ENCODE measurements at places on chromosomes 1 and 21. TPM values are rescaled to one million over a fixed set of nuclear protein-coding genes. Genes with fewer than 3 reads are reported as not detected.

The TMEM269 gene
- total RNA-seq, result not detected

The TAGLN2 gene
- 360 TPM for total RNA-seq

The ADCY10 gene
- total RNA-seq, result not detected

The SAMSN1 gene
- not detected for total RNA-seq

The CLCA4 gene
- total RNA-seq, result not detected

The FAM72C gene
- total RNA-seq, result not detected

The CDK18 gene
- not detected for total RNA-seq

The OR2G6 gene
- not detected for total RNA-seq

The SRSF10 gene
- total RNA-seq, result 81.7 TPM

The AK5 gene
- 81.3 TPM for total RNA-seq

DNA sequence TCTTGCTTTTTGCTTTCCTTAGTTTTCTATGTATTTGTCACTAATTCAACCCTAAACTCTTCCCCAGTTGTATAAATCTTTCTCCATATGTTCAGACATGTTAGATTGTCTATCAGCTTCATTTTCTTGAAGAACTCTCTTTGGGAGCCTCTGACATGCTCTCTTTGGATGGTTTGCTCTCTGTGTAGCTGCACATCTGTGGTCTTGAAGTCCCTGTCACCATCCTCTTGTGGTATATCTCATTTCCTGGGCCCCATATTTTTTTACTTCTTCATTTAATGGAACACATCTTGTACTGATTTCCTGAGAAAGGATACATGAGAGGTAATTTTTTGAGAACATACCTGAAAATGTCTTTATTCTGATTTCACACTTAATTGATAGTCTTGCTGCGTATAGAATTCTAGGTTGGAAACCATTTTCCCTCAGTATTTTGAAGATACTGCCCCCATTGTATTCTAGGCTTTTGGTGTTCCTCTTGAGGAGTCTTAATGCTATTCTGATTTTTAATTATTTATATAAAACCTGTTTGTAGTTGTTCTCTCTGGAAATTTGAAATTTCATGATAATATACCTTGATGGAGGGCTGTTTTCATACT is 72.6 kb downstream of the ST3GAL3 start:
- H3K4me1 ChIP-seq, result peaks cover 27% of the 10 kb centered on the region
- no peak overlapping the region for H3K27ac ChIP-seq
- DNase-seq, result no peak
- no peaks in the 10 kb centered on the region for H3K27me3 ChIP-seq

GRCh38 chr1:69256036-69256435 is 311.7 kb upstream of the LRRC7 start:
- no peaks in the 10 kb centered on the region for H3K36me3 ChIP-seq
- H3K4me1 ChIP-seq, result no peaks in the 10 kb centered on the region
- DNase-seq, result no peak
- H3K4me3 ChIP-seq, result no peak overlapping the region
- no peaks in the 10 kb centered on the region for H3K27me3 ChIP-seq

GRCh38 chr1:244060686-244061085 is 9.6 kb downstream of the ZBTB18 start:
- H3K36me3 ChIP-seq, result no peaks in the 10 kb centered on the region
- no peaks in the 10 kb centered on the region for H3K27me3 ChIP-seq
- no peak overlapping the region for H3K4me3 ChIP-seq
- H3K4me1 ChIP-seq, result peaks cover 4% of the 10 kb centered on the region

DNA sequence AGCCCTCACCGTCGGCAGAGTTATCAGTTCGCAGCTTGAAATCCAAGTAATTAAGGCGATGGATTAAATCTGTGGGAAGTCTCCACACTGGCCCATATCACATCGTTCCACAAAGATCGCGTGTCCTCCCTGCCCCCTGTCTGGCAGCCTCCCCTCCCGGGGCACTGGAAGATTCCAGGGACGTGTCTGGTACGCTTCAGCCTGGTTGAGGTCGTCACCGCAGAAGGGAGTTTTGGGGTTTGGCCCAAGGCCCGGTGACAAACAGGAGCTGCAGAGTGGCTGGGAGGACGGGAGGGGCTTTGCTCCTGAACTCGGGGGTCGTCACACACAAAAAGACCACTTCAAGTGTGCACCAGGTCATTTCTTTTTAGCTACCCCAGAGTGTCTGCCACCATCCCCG is 51.1 kb downstream of the PRDM16 start:
- no peaks in the 10 kb centered on the region for H3K27me3 ChIP-seq
- H3K27ac ChIP-seq, result no peak overlapping the region
- no peak for DNase-seq

GRCh38 chr1:79283451-79283850 is 276.9 kb upstream of the ADGRL4 start:
- no peaks in the 10 kb centered on the region for H3K36me3 ChIP-seq
- H3K4me1 ChIP-seq, result no peaks in the 10 kb centered on the region
- H3K4me3 ChIP-seq, result no peak overlapping the region

DNA sequence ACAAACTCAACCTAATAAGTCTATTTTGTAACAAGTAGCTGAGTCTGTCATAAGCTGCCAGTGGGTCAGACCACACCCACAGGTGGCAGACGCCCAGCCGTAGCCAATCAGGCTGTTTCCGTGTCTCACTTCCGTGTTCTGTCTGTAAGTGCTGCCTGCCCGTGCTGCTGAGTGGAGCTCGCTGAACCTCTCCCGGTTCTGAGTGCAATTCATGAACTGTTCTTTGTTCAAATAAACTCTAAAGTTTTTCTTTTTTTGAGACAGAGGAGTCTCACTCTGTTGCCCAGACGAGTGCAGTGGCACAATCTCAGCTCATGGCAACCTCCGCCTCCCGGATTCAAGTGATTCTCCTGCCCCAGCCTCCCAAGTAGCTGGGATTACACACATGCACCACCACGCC is 25.1 kb downstream of the POFUT2 start:
- H3K36me3 ChIP-seq, result peaks cover 15% of the 10 kb centered on the region
- no peak for DNase-seq
- no peak overlapping the region for H3K4me3 ChIP-seq
- H3K27me3 ChIP-seq, result 0 out of 2 replicates have a peak, but pooled peaks cover 11% of the 10 kb centered on the region
- no peak overlapping the region for H3K27ac ChIP-seq

GRCh38 chr1:202615501-202616354 is 94.5 kb downstream of the SYT2 start:
- H3K27me3 ChIP-seq, result no peaks in the 10 kb centered on the region
- H3K4me1 ChIP-seq, result peaks cover 29% of the 10 kb centered on the region
- no peak overlapping the region for H3K27ac ChIP-seq
- H3K36me3 ChIP-seq, result no peaks in the 10 kb centered on the region
- DNase-seq, result peak; percentile 43

DNA sequence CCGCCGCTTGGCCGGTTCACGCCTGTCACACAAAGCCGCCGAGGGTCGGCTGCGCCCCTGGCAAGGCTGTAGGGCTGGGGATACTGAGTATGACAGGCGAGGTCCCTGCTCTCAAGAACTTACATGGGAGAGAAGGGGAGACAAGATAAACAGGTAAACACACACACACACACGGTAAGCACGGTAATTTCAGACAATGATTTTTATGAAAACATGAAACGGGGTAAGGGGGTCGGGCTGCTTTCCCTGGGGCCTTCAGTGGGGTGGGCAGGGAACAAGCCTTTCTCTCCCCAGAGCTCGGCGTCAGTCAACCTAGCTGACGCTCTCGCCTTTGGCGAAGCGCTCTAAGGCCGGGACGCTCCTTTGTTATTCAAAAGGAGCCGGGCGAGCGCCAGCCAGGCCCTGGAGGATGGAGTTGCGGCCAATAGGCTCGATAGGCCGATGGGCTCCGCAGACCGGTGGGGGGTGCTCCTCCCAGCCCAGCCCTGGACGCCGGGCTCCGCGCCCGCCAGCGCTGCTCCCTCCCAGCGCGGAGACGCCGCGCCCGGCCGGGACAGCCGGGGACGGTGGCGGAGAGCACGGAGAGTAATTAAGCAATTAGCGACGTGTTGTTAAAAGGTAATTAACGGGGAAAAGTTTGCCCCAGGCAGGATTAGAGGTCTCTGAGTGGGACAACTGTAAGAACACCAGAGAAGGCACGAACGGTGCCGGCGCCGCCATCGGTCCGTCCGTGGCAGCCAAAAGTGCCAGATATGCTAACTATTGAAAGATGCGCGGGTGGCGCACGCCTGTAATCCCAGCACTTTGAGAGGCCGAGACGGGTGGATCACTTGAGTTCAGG is 950 bp upstream of the INKA2 start:
- peak overlapping the region; percentile 65 for H3K27ac ChIP-seq
- H3K27me3 ChIP-seq, result no peaks in the 10 kb centered on the region
- DNase-seq, result peak; percentile 88
- H3K4me3 ChIP-seq, result peak overlapping the region; percentile 84
- no peaks in the 10 kb centered on the region for H3K36me3 ChIP-seq

GRCh38 chr1:15337656-15338402 is 71.9 kb upstream of the EFHD2 start:
- H3K27ac ChIP-seq, result peak overlapping the region; percentile 78
- peak overlapping the region; percentile 27 for H3K4me3 ChIP-seq
- H3K27me3 ChIP-seq, result no peaks in the 10 kb centered on the region
- peak; percentile 95 for DNase-seq
- H3K4me1 ChIP-seq, result peaks cover 20% of the 10 kb centered on the region

DNA sequence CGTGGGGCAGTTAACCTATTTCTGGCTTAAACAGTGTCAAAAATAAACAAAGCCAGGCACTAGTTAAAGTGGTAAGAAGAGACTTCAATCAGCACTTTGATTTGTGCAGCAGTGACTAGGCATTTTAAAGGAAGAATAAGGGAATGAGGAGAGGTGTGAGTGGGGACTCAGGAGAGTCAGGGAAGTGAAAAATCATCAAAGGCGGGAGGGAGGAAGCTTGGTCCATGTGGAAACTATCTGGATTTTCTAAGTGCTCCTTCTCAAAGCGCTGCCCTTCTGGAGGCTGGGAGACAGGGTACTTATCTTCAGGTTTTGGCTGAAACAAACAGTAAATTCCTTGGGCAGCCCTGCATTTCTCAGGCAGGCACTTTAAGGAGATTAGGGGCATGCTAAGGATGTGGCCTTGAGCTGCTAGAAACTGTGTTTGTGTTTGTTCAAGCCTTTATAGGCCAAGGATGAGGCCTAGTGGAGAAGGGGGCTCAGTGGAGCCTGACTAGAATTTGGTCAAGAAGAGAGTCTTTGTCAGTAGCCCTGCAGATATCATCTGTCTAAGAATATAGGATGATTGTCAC is 486.5 kb downstream of the SIPA1L2 start:
- peak overlapping the region; percentile 67 for H3K27ac ChIP-seq
- H3K36me3 ChIP-seq, result no peaks in the 10 kb centered on the region
- H3K4me1 ChIP-seq, result peaks cover 24% of the 10 kb centered on the region
- no peaks in the 10 kb centered on the region for H3K27me3 ChIP-seq
- DNase-seq, result peak; percentile 16

DNA sequence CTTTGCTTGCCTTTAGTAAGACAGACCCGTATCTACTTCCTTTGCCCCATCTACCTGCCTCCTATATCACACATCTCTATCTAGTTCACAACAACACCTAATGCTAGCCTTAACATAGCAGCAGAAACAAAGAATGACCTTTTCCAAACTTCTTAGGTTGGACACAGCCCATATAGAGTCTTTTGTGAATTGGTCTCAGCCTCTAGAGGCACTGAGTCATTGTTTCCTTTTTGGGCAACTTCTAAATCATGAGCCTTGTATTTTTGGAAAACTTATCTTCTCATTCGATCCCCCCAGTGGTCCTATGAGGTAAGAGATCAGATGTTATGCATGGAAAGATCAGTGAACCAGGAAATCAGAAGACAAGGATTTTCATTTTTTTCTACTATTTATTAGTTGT is 679.4 kb upstream of the USP24 start:
- peak; percentile 68 for DNase-seq
- no peak overlapping the region for H3K4me3 ChIP-seq
- no peaks in the 10 kb centered on the region for H3K27me3 ChIP-seq
- no peaks in the 10 kb centered on the region for H3K36me3 ChIP-seq
- H3K4me1 ChIP-seq, result peaks cover 7% of the 10 kb centered on the region

- H3K4me1 ChIP-seq, result no peaks in the 10 kb centered on the region
- H3K27ac ChIP-seq, result no peak overlapping the region
- H3K36me3 ChIP-seq, result no peaks in the 10 kb centered on the region
- peaks cover 5% of the 10 kb centered on the region for H3K27me3 ChIP-seq
- H3K4me3 ChIP-seq, result no peak overlapping the region
- DNase-seq, result peak; percentile 70
Measured at GRCh38 chr1:200951016-200951415, 56.3 kb downstream of the INAVA start.

GRCh38 chr1:195327361-195327760 is 1280.9 kb downstream of the KCNT2 start:
- H3K27me3 ChIP-seq, result no peaks in the 10 kb centered on the region
- no peak for DNase-seq
- no peaks in the 10 kb centered on the region for H3K36me3 ChIP-seq
- peaks cover 29% of the 10 kb centered on the region for H3K4me1 ChIP-seq
- no peak overlapping the region for H3K27ac ChIP-seq

- H3K27me3 ChIP-seq, result no peaks in the 10 kb centered on the region
- DNase-seq, result peak; percentile 58
- no peaks in the 10 kb centered on the region for H3K36me3 ChIP-seq
- peaks cover 10% of the 10 kb centered on the region for H3K4me1 ChIP-seq
- peak overlapping the region; percentile 51 for H3K27ac ChIP-seq
Measured at GRCh38 chr1:184535191-184535970, 148.6 kb downstream of the C1orf21 start.

GRCh38 chr1:50488356-50488755 is 65.1 kb upstream of the DMRTA2 start:
- no peaks in the 10 kb centered on the region for H3K4me1 ChIP-seq
- no peak overlapping the region for H3K4me3 ChIP-seq
- H3K27me3 ChIP-seq, result no peaks in the 10 kb centered on the region
- H3K27ac ChIP-seq, result no peak overlapping the region
- DNase-seq, result no peak

- H3K4me3 ChIP-seq, result no peak overlapping the region
- no peaks in the 10 kb centered on the region for H3K27me3 ChIP-seq
- no peaks in the 10 kb centered on the region for H3K4me1 ChIP-seq
Measured at GRCh38 chr21:46431448-46431847, 27.2 kb upstream of the DIP2A start.

GRCh38 chr1:46333300-46334029 is 7.1 kb upstream of the NSUN4 start:
- H3K27ac ChIP-seq, result no peak overlapping the region
- no peaks in the 10 kb centered on the region for H3K36me3 ChIP-seq
- DNase-seq, result peak; percentile 44
- H3K4me3 ChIP-seq, result no peak overlapping the region
- H3K27me3 ChIP-seq, result no peaks in the 10 kb centered on the region
- H3K4me1 ChIP-seq, result no peaks in the 10 kb centered on the region

DNA sequence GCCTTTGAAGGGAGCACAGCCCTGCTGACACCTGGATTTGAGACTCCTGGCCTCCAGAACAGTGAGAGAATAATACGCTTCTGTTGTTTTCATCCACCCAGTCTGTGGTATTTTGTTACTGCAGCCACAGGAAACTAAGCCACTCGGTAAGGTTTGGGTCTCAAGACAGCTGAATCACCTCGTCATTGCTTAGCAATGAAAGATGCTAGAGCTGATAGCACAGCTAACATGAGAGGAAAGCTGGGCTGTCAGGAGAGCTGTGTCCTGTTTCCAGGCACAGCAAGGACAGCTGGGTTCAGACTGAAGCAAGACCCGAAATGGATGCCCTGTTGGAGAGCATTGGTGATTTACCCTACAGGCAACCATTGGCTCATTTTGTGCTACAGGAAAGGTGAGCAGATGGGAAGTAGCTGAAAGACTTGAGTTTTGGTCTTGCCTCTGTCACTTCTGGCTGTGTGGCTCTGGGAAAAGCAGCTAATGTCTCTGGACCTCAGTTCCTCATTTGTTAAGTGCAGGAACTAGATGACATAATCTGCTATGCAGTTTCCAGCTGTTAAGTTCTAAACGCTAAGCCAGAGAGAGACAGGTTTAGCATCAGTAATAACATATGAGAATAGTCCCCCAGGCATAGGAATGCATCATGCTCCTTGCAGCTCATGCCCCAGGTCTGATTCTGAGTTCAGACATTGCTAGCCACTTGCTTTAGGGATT is 58.0 kb downstream of the CLIC6 start:
- no peaks in the 10 kb centered on the region for H3K36me3 ChIP-seq
- H3K27me3 ChIP-seq, result no peaks in the 10 kb centered on the region
- no peak overlapping the region for H3K4me3 ChIP-seq
- H3K4me1 ChIP-seq, result peaks cover 11% of the 10 kb centered on the region
- DNase-seq, result peak; percentile 55
- H3K27ac ChIP-seq, result no peak overlapping the region
